Astrocyte (in vitro differentiated cells and primary cell): ENCODE measurements at places on chromosomes 13 and 19. TPM values are rescaled to one million over a fixed set of nuclear protein-coding genes. Genes with fewer than 3 reads are reported as not detected.
A peak's percentile ranks its signal among the peaks of the same experiment; 100 is the strongest.

DNA sequence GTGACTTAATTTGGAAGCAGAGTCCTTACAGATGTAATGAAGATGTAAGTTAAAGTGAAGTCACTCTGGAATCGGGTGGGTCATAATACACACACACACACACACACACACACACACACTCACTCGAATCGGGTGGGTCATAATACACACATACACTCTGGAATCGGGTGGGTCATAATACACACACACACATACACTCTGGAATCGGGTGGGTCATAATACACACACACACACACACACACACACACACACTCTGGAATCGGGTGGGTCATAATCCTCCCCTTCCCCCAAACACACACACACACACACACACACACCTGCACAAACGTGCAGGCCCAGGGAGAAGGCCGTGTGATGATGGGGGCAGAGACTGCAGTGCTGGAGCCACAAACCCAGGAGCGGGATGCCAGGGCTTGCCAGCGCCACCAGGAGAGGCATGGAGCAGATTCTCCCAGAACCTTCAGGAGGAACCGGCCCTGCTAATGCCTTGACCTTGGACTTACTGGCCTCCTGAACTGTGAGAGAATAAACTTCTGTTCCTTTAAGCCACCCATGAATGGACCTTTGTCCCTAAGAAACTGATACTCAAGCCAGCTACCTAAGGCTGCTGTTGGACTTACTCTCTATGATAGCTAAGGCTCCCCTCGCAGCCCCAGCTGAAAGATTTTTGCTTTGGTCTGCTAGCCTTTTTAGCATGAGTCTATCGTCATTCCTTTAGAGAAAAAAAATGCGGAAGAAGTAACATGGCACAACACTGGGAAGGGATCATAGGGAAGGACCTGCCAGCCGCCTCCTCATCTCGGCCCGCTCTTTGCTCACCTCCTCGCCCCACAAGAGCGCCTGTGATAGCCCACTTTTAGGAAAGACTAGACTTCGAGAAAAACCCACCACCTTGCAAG lies 136.2 kb upstream of the RNF113B start:
- H3K4me3 ChIP-seq, result no peak overlapping the region
- no peaks in the 10 kb centered on the region for H3K4me1 ChIP-seq
- H3K27me3 ChIP-seq, result no peaks in the 10 kb centered on the region

- no peak overlapping the region for H3K27ac ChIP-seq
- no peaks in the 10 kb centered on the region for H3K27me3 ChIP-seq
- peak; percentile 14 for DNase-seq
- no peak overlapping the region for H3K4me3 ChIP-seq
Observed at GRCh38 chr19:24069905-24070657, 16.9 kb upstream of the ZNF254 start.

GRCh38 chr19:54191811-54192453 lies 824 bp downstream of the TSEN34 start:
- H3K4me1 ChIP-seq, result peaks cover 15% of the 10 kb centered on the region
- peak overlapping the region; percentile 82 for H3K4me3 ChIP-seq
- DNase-seq, result no peak
- H3K36me3 ChIP-seq, result peaks cover 3% of the 10 kb centered on the region
- peak overlapping the region; percentile 99 for H3K27ac ChIP-seq

GRCh38 chr19:2483084-2483483 lies 7.2 kb downstream of the GADD45B start:
- no peaks in the 10 kb centered on the region for H3K4me1 ChIP-seq
- no peak overlapping the region for H3K4me3 ChIP-seq
- H3K27me3 ChIP-seq, result no peaks in the 10 kb centered on the region
- no peaks in the 10 kb centered on the region for H3K36me3 ChIP-seq

DNA sequence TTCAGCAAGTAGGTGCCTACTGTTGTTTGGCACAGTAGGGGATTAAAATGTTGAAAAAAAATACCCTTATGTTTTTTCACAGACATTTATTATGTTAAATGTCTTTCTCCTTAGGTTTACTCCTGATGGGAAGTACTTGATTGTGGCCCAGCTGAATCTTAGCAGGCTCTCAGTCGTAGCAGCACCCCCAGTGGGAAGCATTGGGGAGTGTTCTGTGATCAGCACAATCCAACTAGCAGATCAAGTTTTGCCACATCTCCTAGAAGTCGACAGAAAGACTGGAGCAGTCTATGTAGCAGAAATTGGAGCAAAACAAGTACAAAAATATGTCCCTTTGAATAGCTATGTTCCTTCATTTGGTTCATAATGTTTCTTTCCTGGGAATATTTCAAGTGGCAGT lies 9.3 kb downstream of the NHLRC3 start:
- H3K4me3 ChIP-seq, result no peak overlapping the region
- no peak for DNase-seq
- H3K4me1 ChIP-seq, result no peaks in the 10 kb centered on the region

DNA sequence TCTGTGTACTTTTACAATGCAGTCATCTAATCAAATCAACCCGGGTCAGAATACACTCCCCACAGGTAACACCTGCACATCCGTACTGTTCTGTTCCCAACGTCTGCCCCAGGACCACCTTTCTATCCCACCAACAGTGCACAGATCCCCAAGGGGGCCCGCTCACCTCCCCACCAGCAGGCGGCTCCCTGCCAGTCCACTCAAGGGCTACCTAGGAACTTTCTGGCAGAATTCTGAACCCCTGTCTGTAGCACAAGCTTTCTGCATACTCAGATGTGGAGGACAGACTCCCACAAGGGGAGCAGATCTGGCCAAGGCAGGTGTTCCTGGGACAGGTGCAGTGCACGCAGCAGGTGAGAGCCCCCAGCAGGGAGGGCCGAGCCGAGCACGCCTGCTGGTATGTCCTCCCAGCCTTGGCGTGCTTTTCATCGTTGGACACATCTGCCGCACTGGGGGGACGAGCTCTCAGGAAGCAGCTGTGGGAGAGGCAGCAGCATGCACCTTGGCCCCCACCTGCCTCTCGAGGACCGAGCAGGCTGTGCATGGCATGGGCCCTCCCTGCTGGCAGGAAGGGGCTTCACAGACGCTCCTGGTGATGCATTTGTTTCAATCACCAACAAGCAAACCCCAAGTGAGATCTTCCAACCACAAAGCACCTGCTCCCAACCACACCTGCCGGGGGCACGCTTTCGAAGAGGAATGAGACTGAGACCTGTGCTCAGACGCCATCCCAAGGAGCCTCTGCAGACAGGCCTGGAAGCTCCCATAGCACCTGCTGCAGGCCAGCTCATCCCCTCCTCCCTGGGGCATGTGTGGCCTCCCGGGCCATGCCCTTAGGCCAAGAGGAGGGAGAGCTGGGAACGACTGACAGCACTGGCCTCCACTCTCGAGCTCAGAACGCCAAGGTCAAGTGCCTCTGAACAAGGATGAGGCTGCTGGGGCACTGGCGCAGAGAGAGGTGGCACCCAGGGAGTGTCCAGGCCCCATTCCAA lies 35.9 kb downstream of the RAB20 start:
- no peak overlapping the region for H3K27ac ChIP-seq
- H3K27me3 ChIP-seq, result no peaks in the 10 kb centered on the region
- no peaks in the 10 kb centered on the region for H3K36me3 ChIP-seq
- H3K4me1 ChIP-seq, result peaks cover 5% of the 10 kb centered on the region

DNA sequence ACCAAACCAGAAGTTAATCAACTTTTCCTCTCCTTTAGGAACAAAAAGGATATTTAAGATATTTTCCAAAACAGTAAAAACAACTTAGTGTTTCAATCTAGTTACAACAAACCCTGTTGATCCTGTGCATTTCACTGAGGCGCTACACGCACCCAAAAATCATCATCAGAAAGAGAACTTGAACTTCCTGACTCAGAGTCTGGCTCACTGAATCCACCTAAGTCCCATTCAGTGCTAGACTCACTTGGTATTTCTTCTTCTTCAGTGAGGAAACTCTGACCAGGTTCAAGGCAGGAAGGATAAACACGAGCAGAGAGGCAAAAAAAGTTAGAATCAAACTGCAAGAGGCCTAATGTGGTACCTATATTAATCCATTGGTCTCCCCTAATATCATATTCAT lies 2.2 kb downstream of the KBTBD6 start:
- no peak overlapping the region for H3K27ac ChIP-seq
- no peak for DNase-seq
- H3K36me3 ChIP-seq, result no peaks in the 10 kb centered on the region
- H3K27me3 ChIP-seq, result no peaks in the 10 kb centered on the region

DNA sequence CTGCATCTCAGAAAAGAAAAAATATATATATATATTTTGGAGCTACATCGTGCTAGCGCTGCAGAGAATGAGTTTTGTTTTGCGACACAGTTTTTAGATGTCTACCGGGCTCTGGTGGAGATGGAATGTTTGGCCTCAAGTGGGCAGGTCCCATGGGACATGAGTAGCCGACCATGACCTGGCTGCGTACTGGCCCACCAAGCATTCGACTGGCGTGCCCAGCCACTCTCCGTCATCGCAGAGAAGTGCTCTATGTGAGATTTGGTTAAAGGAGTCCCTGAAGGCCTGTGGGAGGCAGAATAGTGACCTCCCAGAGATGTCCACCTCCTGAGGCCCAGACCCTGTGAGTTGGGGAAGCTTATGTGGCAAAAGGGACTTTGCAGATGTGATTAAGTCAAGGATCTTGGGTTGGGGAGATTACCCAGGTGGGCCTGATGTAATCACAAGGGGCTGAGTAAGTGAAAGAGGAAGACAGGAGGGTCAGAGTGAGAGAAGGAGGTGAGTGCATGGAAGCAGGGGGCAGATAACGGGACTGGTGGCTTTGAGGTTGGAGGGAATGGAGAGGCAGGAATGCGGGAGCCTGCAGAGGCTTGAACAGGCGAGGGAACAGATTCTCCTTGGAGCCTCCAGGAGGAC lies 821 bp upstream of the LILRB4 start:
- H3K27ac ChIP-seq, result no peak overlapping the region
- DNase-seq, result no peak
- H3K4me3 ChIP-seq, result no peak overlapping the region
- no peaks in the 10 kb centered on the region for H3K4me1 ChIP-seq
- no peaks in the 10 kb centered on the region for H3K27me3 ChIP-seq

- H3K27ac ChIP-seq, result peak overlapping the region; percentile 98
- H3K4me1 ChIP-seq, result peaks cover 21% of the 10 kb centered on the region
- H3K4me3 ChIP-seq, result peak overlapping the region; percentile 81
- DNase-seq, result no peak
- no peaks in the 10 kb centered on the region for H3K27me3 ChIP-seq
Observed at GRCh38 chr19:2426611-2427428, 566 bp downstream of the TIMM13 start.

DNA sequence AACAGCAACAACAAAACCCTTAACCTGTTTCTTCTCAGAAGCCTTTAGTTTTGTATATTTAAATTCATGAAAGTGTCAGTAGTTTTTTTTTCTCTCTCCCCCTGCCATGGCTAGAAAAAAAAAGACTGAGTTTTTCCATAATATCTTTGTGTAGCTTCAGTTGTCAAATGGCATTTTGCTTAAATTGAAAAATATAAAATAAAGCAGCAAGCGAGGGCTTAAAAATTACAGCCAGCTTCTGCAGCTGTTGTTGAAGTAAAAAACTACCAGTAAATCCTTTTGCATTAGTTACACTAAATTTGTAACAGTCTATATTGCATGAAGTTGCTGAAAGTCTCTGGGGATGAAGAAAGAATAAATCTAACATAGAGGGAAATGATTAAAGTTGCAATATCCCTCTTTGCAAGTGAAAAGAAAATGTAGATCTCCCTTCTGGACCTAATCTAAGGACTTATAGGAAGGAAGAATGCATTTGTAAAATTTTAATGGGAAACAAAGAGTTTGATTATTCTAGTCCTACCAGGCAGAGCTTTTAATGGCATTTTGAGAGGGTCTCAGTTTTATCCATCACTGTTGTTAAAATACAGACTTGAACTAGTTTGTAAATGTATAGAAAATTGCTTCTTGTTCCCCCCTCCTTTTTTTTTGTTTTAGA lies 215.7 kb downstream of the ATP8A2 start:
- H3K27ac ChIP-seq, result no peak overlapping the region
- no peaks in the 10 kb centered on the region for H3K27me3 ChIP-seq
- no peak overlapping the region for H3K4me3 ChIP-seq
- H3K4me1 ChIP-seq, result no peaks in the 10 kb centered on the region
- no peak for DNase-seq

Gene FGF21
- not detected in 2 replicates for total RNA-seq

GRCh38 chr13:66137384-66137783 lies 1092.8 kb downstream of the PCDH9 start:
- no peaks in the 10 kb centered on the region for H3K36me3 ChIP-seq
- DNase-seq, result no peak
- H3K4me3 ChIP-seq, result no peak overlapping the region
- H3K27me3 ChIP-seq, result no peaks in the 10 kb centered on the region

Gene KMT2B
- 28.7 and 29.0 TPM in 2 replicates for total RNA-seq

DNA sequence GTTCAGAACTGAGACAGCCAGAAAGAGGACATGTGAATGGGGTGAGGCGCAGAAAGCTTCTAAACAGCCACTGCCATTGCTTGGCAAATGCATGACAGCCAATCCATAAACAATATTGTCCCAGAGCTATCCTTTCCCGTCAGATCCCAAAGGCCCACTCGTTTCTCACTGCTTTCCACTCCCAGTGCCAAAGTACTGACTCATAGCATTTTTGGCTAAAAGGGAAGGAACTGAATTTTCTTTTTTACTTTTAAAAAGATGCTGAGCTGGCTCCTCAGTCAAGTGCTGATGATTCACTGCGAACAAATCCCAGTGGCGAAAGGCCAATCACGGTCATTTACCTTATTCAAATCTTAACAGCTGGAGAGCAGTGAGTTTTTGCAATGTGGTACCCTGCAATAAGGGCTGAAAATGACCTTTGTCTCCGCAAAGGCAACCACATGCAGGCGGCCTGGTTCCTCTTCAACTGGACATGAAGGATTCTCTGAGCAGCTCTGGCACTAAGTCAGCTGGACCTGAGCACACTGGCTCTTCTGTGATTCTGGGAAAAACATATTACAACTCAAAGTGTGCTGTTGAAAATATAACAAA lies 151.7 kb downstream of the DCLK1 start:
- peak; percentile 98 for DNase-seq
- peaks cover 14% of the 10 kb centered on the region for H3K4me1 ChIP-seq
- H3K27ac ChIP-seq, result peak overlapping the region; percentile 79
- no peaks in the 10 kb centered on the region for H3K27me3 ChIP-seq

DNA sequence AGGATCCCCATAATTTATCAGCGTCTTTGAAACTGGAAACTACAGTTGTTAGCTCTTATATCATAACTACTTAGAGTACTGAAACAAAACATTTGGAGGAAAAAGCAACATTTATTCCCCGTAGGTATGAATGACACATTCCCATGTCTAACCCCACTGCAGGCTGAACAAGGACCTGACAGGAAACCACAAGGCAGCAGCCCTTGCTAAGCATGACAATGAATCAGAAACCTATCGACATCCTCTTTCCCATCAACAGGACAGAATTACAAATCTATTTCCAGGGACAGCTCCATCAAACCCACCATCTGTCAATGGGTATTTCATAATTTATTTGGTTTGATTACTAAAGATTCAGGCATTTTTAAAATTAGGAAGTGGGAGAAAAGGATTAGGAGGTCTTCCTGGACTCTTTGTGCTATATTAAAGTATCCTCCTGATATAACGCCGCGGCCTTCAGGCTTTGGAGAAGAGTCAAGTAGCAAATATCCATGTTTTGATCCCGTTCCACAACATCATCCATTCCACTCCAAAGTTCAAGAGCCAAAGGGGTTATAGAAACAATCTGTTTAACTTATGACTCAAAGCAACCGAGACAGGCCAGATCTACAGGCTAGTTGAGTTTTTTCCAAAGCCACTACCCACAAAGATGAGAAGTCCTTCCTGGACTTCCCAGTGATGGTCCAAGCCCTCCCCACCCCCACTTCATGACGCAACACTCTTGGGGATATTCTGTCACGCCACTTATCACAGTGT lies 51.1 kb downstream of the FAM216B start:
- no peaks in the 10 kb centered on the region for H3K36me3 ChIP-seq
- no peak overlapping the region for H3K4me3 ChIP-seq
- peak overlapping the region; percentile 42 for H3K27ac ChIP-seq
- peaks cover 64% of the 10 kb centered on the region for H3K27me3 ChIP-seq
- H3K4me1 ChIP-seq, result peaks cover 12% of the 10 kb centered on the region
- DNase-seq, result peak; percentile 94

GRCh38 chr19:10643968-10644259 lies 10.2 kb upstream of the ILF3 start:
- peaks cover 12% of the 10 kb centered on the region for H3K4me1 ChIP-seq
- H3K36me3 ChIP-seq, result peaks cover 11% of the 10 kb centered on the region
- DNase-seq, result no peak
